ENCODE measurements at places on chromosomes 5 and 9. TPM values are rescaled to one million over a fixed set of nuclear protein-coding genes. Genes with fewer than 3 reads are reported as not detected.
A peak's percentile ranks its signal among the peaks of the same experiment; 100 is the strongest.

DNA sequence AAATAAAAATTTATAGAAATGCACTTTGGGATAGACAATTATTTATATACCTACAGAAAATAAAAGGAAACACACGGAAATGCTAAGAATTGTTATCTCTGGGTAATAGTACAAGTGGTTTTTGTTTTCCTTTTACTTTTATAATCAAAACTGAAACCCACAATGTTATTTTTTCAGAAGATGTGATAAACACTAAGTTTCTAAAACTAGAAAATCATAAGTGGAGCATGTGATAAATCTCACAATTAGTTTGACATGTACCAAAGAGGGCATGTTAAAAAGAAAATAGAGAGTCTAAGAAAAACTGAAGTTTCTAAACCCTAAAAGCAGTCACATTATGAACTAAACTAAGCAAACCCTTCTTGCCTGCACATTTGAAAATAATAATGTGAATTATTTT lies 61.1 kb downstream of the OXCT1 start:
- DNase-seq: no peak
- no peaks in the 10 kb centered on the region for H3K27me3 ChIP-seq
- no peaks in the 10 kb centered on the region for H3K36me3 ChIP-seq
- no peaks in the 10 kb centered on the region for H3K4me1 ChIP-seq
- no peak overlapping the region for H3K4me3 ChIP-seq
- H3K27ac ChIP-seq: no peak overlapping the region

DNA sequence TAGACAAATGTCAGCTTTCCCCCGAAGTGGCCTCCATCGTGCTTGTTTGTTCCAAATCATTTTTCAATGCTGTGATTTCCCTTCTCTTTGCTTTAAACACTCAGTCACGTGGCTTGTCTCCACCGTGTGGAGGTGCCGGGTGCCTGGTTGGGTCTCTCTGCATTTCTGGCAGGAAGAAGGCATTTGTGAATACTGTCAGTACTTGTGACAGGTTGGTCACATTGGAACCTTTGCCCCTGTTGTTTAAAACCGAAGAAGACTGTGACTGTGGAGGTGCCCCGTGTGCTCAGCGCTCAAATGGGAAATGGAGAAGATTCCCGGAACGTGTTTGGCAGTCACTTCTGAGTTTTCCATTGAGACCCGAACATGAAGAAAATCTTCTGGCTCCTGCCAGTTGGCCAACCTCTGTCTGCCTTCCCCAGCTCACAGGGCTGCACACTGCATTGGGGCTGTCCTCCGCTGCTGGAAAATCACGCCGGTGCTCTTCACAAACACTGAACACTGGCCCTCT lies 74.6 kb downstream of the LMNB1 start:
- H3K4me3 ChIP-seq: no peak overlapping the region
- no peak overlapping the region for H3K27ac ChIP-seq
- H3K36me3 ChIP-seq: peaks cover 13% of the 10 kb centered on the region
- H3K4me1 ChIP-seq: peaks cover 42% of the 10 kb centered on the region

DNA sequence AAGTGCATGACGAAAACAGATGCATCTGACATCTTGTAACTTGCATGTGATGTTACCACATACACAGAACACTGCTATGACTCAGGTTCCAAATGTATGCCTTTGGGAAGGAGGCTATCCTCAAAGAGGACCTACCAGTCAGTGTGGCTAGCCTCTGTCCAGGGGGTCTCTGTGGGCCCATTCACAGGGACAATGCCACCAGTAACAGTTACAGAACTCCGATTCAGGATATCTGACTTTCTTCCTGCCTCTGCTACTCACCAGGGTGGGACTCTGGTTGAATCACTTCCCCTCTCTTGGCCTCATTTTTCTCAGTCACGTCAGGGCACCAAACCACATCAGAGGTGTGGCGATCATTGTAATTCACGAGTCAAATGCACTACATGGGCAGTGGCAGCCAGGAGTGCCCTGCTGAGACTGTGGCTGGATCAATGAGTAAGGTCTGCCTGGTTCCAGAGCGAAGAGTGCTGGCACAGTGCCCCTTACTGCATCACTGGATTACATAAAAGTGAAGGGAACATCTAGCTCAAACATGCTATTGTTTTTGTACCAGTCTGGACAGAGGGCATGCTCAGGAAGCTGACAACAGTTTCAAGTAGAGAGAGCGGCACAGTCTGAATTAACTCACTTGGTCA lies 13.2 kb downstream of the ATOX1 start:
- DNase-seq: no peak
- H3K27ac ChIP-seq: no peak overlapping the region
- H3K36me3 ChIP-seq: no peaks in the 10 kb centered on the region

Gene MZB1
- not detected for total RNA-seq

Gene LCN9
- total RNA-seq: not detected

Gene PGM5
- total RNA-seq: not detected

Gene EPB41L4A
- 125 TPM for total RNA-seq

DNA sequence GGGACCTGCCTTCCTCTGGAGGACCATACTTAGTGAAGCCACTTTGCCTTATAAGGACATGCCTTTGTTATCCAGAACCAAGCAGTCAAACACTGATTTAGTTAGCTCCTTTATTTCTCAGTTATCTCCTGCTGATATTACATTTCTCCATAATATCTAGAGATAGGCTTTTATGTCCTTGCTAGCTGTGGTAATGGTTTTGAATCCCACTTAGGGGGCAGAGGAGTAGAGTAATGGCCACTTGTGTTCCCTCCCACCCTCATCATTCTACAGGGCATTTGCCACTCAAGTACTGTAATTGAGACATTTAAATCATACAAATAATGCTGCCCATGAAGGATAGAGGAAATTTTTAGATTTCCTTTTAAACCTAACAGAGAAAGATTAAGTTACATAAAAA lies 80.9 kb downstream of the DOCK8 start:
- no peaks in the 10 kb centered on the region for H3K27me3 ChIP-seq
- DNase-seq: no peak
- no peaks in the 10 kb centered on the region for H3K36me3 ChIP-seq
- H3K27ac ChIP-seq: no peak overlapping the region
- H3K4me1 ChIP-seq: no peaks in the 10 kb centered on the region

- H3K27ac ChIP-seq: no peak overlapping the region
- H3K4me1 ChIP-seq: peaks cover 23% of the 10 kb centered on the region
- no peak overlapping the region for H3K4me3 ChIP-seq
- H3K36me3 ChIP-seq: peaks cover 5% of the 10 kb centered on the region
Measured at GRCh38 chr9:34507966-34508365, 14.8 kb downstream of the ENHO start.

DNA sequence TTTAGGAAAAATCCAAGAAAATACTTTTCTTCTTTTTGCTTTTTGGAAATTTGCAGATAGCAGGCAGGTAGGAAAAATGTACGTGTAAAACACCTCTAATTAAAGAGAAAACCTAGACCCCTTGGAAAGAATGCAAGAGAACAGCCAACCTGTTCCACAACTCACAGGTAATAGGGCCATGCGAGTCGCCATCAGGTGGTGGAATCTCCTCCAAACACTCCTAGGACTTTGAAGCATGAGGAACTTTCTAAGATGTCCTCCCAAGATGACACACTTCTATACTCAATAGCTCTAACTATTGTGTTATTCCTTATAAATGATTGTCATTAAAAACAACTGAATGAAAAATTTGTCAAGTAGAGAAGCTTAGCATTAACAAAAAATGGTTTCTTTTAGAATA lies 174.0 kb downstream of the TMC1 start:
- peaks cover 1% of the 10 kb centered on the region for H3K27me3 ChIP-seq
- no peak overlapping the region for H3K4me3 ChIP-seq
- no peaks in the 10 kb centered on the region for H3K36me3 ChIP-seq
- H3K4me1 ChIP-seq: peaks cover 2% of the 10 kb centered on the region
- no peak overlapping the region for H3K27ac ChIP-seq

Gene ZMYND19
- 33.9 TPM for total RNA-seq

DNA sequence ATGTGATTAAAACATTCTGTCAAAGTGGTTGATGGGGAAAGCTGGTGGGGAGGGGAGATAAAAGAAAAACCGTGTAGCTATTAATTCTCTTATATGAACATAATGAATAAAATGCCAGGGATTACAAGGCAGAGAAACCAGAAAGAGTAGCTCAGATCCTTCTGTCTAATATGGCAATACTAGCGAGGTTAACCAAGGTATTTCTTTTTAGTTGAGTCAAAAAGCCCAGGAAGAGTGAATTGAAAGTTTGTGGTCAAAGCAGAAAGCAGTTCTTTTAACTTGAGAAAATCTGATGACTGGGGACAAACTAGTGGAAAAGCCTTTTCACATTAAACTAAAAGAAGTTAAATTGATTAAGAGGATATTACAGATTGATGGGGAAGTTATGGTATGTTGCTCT lies 76.0 kb downstream of the ERBIN start:
- no peak overlapping the region for H3K4me3 ChIP-seq
- H3K27me3 ChIP-seq: peaks cover 5% of the 10 kb centered on the region
- H3K36me3 ChIP-seq: peaks cover 15% of the 10 kb centered on the region
- H3K27ac ChIP-seq: no peak overlapping the region

DNA sequence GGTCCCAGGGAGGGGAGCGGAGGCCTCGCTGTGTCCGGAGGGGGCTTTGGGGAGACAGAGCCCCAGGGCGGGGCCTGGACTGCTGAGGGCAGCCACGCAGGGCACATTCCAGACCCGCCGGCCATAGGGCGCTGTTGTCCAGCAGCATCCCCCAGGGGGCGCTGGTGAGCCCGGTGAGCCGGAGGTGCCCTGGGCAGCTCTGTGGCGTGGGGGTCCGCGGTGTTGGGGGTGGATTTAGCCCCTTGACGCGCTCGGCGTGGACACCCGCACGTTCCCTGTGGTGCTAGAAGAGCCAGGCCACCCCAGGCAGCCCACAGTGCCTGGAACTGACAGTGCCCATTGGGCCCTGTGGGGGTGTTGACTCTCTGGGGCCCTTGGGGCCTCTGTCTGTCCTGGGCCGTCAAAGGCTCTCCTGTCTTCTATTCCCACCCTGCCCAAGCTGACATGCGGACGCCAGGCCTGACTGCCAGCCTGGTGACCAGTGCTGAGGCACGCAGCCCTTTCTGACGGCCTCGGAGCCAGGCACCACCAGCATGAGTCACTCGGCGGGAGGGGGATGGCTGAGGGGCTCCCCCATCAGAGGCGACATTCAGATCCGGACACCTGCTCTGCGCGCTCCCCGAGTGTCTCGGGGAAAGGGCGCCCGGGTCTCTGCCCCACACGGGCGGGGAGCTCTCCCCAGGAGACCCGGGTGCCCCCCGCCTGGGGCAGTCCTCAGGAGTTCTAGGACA lies 23.9 kb downstream of the TPPP start:
- peaks cover 6% of the 10 kb centered on the region for H3K27me3 ChIP-seq
- H3K4me1 ChIP-seq: peaks cover 3% of the 10 kb centered on the region
- H3K27ac ChIP-seq: no peak overlapping the region
- no peak overlapping the region for H3K4me3 ChIP-seq
- peak; percentile 65 for DNase-seq
- no peaks in the 10 kb centered on the region for H3K36me3 ChIP-seq

DNA sequence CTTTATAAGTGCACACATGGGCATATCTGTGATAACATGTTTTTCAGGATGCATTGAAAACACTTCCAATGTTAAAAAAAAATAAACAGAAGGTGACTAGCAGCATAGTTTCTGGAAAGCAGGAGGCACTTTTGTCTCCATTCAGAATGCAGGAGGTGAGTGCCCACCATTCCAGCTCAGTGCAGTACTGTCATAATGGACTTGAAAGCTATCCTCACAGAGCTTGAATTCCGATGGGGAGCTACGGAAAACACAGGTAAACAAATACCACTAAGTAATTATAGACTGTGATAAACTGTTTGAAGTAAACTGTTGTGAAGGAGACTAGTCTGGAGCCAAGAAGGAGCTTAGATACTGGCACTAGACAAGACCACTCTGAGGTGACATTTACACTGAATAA lies 9.9 kb downstream of the FBN2 start:
- no peak overlapping the region for H3K4me3 ChIP-seq
- H3K36me3 ChIP-seq: no peaks in the 10 kb centered on the region
- DNase-seq: no peak
- H3K27me3 ChIP-seq: peaks cover 2% of the 10 kb centered on the region

DNA sequence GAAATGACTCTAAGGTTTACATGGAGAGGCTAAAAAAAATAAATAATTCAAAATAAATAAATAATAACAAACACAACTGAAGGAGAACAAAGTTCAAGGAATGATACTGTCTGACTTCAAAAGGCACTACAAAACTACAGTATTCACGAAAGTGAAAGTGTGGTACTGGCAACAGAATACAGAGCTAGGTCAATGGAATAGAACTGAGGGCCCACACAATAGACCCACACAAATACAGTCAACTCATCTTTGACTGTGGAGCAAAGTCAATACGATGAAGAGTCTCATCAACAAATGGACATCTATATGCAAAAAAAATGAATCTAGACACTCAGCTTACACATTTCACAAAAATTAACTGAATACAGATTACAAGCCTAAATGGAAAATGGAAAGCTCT lies 75.3 kb downstream of the FBXW11 start:
- H3K27me3 ChIP-seq: no peaks in the 10 kb centered on the region
- H3K27ac ChIP-seq: no peak overlapping the region
- peaks cover 12% of the 10 kb centered on the region for H3K36me3 ChIP-seq
- no peak overlapping the region for H3K4me3 ChIP-seq
- H3K4me1 ChIP-seq: peaks cover 11% of the 10 kb centered on the region

DNA sequence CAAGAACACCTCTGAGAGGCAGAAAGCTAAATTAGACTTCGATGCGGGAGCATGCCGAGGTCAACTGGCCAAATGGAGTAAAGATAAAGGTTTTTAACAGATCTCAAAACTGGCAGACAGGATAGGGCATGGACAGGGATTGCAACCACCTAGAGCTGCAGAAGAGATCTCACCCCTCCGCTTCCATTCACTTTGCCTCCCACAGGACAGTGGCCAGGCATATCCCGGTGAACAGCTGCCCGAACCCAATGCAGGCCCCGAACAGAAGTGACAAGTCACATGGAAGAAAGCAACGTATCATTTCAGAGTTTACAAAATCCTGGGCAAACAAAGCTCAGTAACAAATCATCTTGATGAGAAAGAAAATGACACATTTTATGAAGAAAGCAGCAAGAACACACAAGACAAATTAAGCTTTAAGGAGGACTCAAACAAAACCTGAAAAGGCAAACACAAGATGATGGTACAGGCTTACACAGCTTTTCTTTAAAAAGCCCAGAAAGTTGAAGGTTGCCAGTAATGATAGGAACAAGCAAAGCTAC lies 18.4 kb downstream of the RNF130 start:
- H3K27me3 ChIP-seq: peaks cover 6% of the 10 kb centered on the region
- H3K4me1 ChIP-seq: peaks cover 61% of the 10 kb centered on the region
- H3K27ac ChIP-seq: peak overlapping the region; percentile 79
- H3K4me3 ChIP-seq: peak overlapping the region; percentile 66
- DNase-seq: peak; percentile 39

- H3K36me3 ChIP-seq: no peaks in the 10 kb centered on the region
- DNase-seq: no peak
- H3K27ac ChIP-seq: no peak overlapping the region
- H3K4me1 ChIP-seq: no peaks in the 10 kb centered on the region
- no peak overlapping the region for H3K4me3 ChIP-seq
Measured at GRCh38 chr5:27821681-27822080, 783.3 kb upstream of the CDH9 start.

GRCh38 chr5:56377573-56377972 lies 144.4 kb upstream of the ANKRD55 start:
- no peak overlapping the region for H3K27ac ChIP-seq
- H3K27me3 ChIP-seq: no peaks in the 10 kb centered on the region
- H3K36me3 ChIP-seq: peaks cover 16% of the 10 kb centered on the region
- no peak for DNase-seq
- H3K4me1 ChIP-seq: no peaks in the 10 kb centered on the region
- H3K4me3 ChIP-seq: no peak overlapping the region

Gene ROPN1L
- total RNA-seq: not detected
